ENCODE measurements at places on chromosomes 6 and 20.

DNA sequence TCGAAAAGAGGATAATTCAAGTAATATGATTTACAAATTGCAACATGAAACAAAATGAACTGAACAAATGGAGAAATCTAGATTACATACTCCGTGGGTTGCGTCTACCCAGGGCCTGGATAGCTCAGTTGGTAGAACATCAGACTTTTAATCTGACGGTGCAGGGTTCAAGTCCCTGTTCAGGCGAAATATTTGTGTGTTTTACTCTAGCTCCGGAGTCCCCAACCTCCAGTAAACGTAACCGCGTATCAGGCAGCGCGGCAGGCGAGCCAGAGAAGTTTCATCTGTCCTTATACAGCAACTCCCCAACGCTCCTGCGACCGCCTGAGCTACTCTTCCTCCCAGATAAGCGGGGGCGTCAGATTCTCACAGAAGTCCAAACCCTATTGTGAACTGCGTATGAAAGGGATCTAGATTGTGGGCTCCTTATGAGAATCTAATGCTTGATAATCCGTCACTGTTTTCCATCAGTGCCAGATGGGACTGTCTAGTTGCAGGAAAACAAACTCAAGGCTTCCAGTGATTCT lies 176.1 kb downstream of the TRIM27 start:
- no peak for DNase-seq

GRCh38 chr20:49267327-49267726 lies 10.5 kb downstream of the ZNFX1 start:
- no peak for DNase-seq

- no peak for DNase-seq
Measured at GRCh38 chr6:87139236-87139635, 16.1 kb upstream of the ZNF292 start.

GRCh38 chr6:134467620-134468019 lies 149.7 kb upstream of the SGK1 start:
- DNase-seq = no peak

GRCh38 chr6:29813066-29813465 lies 14.6 kb upstream of the HLA-G start:
- DNase-seq = no peak

DNA sequence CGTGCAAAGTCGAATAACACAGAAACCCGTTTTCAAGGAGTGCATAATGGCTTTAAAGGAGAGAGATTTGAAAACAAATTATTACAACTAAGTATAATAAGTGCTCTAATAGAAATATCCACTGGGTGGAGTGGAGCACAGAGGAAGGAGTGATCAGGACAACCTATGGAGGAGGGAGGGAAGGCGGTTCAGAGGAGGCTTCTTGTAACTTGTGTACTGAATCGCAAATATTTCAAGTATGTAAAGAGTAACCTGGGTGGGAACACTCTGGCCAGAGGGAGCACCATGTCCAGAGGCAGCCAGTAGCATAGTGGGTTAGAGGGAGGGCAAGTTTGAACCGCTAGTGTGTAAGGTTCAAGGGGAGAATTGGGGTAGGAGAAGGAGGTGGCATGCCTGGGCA lies 21.6 kb upstream of the TNFAIP3 start:
- DNase-seq = no peak

GRCh38 chr20:48483334-48484066 lies 344.3 kb downstream of the PREX1 start:
- no peak for DNase-seq

DNA sequence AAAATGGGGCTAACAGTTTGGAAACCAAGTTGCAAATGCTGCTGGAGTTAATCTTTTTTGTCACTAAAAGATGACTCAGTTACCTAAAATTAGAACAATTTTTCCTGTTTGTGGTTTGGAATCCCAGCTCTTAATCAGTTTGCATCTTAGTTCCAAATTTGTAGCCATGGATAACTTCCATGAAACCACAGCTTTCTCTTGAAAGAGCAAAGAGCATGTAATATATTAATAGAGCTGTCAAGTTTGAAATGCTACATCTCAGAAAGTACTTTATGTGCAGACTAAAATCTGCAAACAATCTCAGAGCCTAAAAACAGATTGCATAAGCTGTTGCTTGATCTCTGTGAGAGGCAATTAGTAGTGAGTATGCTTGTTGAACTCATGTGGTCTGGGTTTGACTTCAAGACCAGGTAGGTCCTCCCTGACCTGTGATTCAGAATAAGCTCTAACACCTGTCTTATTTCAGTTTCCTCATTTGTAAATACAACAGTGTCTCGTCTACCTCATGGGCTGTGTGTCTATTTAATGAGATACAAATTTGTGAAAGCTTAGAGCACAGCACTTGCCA lies 23.5 kb downstream of the DHX35 start:
- DNase-seq = no peak

DNA sequence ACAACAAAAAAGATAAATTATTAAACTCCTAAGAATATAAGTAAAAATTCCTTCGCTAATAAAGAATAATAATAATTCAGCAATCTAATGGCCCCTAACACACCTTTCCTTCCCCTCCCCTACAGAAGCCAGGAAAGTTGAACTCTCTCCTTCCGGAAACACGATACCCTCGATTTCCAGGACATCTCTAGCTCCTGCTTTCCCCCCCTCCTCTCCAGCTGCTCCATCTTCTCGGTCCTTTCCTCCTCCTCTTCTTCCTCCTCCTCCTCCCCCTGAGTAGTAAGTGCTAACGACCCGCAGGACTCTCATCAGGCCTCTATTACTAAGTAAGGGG lies 603 bp downstream of the TASP1 start:
- DNase-seq = no peak

- DNase-seq = no peak
Measured at GRCh38 chr20:53786445-53787267, 193.0 kb upstream of the ZNF217 start.

DNA sequence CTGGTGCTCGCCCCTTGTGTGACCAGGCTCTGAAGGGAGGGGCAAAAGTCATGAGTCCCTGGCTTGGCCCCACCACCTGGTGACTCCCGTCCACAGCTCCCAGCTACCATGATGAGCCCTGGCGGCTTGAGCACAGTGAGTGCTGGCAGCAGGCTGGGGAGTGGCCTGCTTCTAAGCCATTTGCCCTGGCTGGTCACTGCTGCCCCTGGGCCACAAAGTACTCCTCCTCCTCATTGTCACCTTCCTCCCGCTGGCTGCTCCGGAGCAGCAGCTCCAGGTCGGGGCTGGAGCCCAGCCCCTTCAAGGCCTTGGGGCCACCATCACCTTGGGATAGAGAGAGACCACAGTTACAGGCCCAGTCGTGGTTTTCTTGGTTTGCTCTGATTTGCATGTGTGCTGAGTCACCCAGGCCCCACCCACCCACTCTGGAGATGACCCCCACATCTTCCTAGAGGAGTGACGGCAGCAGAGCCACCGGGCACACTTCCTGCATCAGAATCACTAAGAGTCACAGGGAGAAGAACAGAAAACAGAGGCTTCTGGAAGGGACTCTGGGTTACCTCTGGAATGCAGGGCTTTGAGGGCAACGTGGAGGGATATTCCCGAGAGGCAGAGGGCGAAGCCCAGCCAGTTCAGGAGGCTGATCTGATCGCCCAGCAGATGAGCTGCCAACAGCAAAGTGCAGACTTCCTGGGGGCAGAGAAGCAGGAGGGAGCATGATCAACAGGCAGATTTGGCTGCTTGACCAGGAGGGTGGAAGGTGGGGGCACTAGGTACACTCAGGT lies 42.1 kb upstream of the CDH22 start:
- no peak for DNase-seq

DNA sequence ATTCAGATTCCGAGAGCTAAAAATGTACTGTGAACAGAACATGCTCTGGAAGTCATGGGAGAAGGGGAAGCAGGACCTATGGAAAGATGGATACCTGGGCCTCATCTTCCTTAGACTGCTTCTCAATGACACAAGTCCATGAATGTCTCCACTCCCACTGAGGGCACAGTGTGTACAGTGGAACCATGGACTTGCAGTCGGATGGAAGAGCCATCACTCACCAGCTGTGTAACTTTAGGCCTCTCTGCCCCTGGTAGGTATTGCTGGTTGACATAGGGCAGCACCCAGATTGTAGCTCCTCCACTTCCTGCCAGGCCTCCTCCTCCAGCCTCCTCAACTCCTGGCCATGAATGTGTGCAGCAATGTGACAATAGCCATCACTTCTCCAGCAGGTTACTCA lies 52.5 kb downstream of the MAFB start:
- DNase-seq = no peak

DNA sequence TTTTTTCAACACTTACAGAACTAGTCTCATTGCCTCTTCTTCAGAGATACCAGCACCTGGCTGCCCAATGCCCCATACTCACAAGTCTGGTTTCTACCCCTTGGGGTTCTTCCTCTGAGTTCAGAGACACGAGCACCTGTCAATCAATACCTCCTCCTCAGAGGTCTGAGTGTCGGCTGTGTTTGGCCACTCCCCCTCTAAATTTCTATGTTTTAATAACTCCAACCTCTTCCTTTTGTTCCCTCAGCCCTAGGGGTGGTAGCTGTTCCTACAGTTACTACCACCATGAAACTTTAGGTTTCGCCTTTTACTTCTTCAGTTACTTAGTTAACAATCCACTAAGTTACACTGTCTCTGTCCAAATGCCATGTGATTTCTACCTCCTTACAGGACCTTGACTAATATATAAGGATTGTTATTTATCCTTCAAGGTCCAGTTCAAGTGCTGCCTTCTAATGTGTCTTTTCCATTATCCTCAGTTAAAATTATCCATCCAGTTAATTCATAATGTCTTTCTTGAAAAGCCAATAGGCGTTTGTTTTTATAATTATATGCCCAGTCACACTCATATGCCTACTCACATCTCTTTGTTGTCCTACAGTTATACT lies 14.6 kb upstream of the PHF20 start:
- no peak for DNase-seq

- DNase-seq = no peak
Measured at GRCh38 chr6:137749696-137750211, 117.3 kb upstream of the TNFAIP3 start.

DNA sequence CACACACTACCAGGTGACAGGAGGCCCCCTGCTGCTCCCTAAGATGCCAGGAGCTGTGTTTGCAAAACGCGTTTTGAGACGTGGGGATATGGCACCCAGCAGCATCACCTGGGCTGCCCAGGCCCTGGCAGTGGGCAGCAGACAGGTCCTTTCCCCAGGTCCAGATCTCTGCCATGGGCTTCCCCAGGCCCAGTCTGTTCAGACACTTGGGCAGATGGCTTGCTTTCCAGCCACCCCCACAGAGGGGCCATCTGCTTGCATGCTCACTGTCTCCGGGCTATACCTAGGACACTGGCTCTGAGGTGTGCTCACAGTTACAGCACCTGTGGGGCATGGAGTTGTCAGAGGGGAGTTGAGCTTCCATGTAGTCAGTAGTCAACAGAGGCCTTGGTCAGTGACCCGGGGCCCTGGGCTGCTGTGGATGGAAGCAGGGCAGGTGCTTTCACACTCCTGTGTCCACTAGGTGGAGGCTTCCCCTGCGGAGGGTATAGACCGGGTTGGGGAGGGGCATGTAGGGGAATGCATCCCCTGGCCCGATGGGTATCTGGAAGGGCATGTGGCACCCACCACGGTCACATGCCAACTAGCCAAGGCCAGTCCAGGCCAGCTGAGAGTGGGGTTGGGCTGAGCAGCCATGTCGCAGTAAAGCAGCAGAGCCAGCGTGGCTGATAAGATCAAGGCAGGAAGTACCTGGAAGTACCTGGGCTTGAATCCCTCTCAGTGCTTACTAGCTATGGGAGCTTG lies 185.4 kb upstream of the SLC24A3 start:
- DNase-seq = no peak

DNA sequence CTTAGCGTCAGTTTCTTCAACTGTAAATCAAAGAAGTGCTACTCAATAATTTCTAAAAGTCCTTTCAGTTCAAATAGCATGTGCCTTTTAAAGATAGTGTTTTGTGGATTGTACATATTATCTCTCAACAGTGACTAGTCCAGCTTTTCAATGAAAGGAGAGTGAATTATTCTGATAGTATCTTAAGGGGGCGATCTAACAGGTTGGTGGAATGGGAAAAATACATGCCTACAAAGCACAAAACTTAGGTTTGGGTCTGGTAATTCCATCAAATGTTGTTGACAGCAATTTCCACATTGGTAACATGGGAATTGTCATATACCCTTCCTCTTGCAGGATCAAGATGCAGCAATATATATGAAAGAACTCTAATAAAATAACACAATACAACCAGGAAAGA lies 50.1 kb upstream of the HDGFL1 start:
- no peak for DNase-seq

GRCh38 chr6:130057495-130057894 lies 39.1 kb downstream of the L3MBTL3 start:
- no peak for DNase-seq

GRCh38 chr6:140434761-140435160 lies 1060.3 kb upstream of the CITED2 start:
- no peak for DNase-seq

DNA sequence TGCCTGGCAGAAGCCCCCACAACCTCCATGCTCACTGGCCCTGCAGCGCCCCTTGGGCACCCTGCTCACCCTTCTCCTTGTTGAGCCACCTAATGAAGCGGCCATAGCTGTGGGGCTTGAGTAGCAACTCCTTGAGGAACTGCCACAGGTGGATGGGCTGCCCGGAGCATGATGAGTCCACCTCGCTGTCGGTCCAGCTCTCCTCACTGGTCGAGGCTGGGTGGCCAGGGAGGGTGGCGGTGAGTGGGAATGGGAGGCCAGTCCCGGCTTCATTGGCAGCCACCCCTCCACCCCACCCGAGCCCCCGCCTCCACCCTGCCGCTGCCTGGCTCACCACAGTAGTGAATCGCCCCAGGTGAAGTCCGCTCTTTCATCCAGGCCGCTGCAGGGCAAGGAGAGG lies 16.9 kb downstream of the SPDEF start:
- DNase-seq = no peak

DNA sequence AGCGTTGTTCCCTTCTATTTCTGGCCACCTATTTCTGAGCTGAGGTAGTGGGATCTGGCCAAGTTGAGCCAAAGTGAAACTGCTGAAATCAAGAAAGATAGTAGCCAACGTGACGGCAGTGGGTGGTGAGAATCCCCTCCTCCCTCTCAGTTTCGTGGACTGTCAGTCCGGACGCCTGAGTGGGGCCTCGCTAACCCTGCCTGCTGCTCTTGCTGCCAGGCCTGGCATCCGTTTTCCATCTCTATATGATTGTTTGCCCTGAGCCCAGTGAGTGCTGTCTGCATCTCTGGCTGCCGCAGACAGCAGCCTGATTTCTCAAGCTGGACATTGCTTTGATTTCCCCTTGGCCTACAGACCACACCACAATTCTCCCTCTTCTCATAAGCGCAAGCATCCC lies 23.5 kb upstream of the PAX1 start:
- DNase-seq = no peak

GRCh38 chr20:60006261-60006660 lies 48.0 kb downstream of the CDH26 start:
- no peak for DNase-seq

GRCh38 chr6:154494592-154495311 lies 15.7 kb downstream of the CNKSR3 start:
- DNase-seq = no peak

GRCh38 chr6:33147807-33148666 lies 44.2 kb downstream of the COL11A2 start:
- no peak for DNase-seq

DNA sequence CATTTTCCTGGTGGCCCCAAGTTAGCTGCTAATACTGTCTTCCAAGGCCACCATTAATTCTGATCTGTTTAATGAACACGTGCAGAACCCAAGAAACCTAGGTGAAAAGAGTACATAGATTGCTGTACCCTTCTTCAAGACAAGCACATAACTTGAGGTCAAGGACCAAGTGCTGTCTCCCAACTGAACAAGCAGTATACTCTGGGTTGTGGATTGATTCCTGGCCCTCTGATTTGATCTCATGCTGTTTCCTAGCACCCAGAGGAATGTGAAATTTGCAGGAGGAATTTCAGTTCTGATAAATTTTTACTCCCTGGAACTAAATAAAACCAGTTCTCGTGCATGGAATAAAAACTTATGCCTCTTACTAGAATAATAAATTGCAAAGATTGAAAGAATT lies 75.6 kb downstream of the MTFR2 start:
- no peak for DNase-seq

All from left forelimb (tissue), 1 donor.